Globus pallidus (tissue), 1 donor: ENCODE measurements at places on chromosomes 1 and 21.

GRCh38 chr1:235741294-235741693, 91.7 kb upstream of the GNG4 start:
- DNase-seq, result no peak

DNA sequence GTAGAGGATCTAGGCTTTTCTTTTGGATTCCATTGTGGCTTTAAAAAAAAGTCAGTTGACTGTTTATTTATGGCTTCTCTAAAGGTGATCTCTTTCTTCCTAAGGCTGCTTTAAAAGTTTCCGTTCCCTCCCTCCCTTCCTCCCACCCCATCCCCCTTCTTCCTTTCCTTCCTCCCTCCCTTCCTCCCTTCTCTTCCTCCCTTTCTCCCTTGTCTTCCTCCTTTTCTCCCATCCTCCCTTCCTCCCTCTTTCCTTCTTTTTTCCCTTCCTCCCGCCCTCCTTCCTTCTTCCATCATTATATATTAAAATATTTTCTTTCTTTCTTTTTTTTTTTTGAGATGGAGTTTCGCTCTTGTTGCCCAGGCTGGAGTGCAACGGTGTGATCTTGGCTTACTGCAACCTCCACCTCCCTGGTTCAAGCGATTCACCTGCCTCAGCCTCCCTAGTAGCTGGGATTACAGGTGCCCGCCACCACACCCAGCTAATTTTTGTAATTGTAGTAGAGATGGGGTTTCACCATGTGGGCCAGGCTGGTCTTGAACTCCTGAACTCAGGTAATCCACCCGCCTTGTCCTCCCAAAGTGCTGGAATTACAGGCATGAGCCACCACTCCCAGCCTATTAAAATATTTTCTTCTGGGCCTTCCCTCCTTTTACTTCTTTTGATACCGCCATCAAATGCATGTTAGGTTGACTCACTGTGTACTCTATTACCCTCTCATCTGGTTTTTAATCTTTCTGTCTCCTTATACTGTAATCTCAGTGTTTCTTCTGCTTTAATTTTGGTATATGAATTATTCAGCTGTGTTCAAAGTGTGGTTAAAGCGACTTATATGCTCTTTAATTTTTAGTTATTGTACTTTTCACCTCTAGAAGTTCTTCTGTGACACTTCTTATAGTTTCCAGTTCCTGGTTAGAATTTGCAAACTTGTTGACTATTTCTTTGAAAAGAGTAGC, 59.2 kb upstream of the ATP5PO start:
- no peak for DNase-seq

- no peak for DNase-seq
Observed at GRCh38 chr1:215264649-215265048, 182.1 kb downstream of the KCNK2 start.

DNA sequence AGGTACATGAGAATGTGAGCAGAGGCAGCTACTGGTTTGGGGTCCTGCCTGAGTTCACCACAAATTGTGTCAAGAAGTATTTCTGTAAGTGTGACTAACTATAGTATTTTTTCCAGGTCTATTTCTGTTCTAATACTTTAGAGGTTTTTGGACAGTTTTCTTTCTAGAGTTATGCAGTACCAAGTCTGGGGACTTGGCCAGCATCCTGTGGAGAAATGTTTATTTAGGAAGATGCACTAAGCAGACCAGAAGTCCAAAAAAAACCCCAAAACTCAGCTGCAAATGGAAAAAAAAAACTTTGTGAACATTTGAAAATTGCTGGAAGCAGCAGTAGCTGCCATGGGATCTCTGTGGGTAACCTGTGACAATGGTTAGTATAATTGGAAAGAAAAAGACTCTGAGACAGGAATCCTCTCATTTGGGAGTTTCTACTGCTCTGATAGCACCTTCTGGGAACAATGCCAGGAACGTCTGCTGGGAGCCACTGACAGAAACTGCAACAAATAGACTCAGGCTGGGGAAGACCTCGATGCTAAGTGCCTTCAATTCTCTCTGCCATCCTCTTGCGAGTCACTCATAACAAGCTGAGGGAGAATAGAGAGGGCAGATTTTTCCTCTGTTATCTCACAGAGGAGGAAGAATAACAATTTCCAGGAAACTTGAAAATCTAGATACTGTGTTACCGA, 37.6 kb downstream of the OR10R2 start:
- DNase-seq, result no peak

DNA sequence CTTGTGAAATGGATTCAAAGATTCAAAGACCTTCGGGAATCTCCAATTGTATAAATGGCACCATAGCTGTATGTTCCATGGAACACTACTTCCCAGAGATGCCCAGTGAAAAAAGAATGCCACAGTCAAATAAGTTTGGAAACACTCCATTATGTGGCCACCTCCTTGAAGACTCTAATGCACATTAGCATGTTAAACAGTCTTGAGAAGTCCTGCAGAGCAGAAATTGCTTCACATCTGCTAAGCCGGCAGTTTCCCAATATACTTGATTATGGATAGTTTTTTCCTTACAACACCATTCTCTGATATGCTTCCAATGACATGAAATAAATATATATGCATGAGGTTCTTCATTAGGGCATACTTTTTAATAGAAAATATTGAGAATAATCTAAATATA, 12.7 kb upstream of the SELE start:
- no peak for DNase-seq

- peak; percentile 32 for DNase-seq
Observed at GRCh38 chr1:20555025-20555757, 2.8 kb downstream of the FAM43B start.

DNA sequence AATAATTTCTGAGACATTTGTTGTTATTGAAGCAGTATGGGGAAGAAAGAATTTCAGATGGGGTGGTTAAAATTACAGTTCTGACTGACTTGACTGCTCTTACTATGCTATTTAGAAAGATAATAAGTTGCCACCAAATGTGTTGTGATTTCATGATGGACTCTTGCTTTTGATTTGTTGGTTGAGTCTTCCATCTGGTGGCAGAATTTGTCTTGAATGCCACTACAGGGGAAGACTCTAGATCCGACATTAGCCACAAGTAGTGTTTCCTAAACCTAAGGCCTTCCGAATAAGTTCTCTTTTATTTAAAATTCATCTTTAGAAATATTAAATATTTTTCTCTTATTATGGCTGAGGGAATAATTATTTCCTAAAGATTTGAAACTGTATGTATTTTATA, 190.9 kb upstream of the ADGRL4 start:
- no peak for DNase-seq

- no peak for DNase-seq
Observed at GRCh38 chr1:94039871-94040569, 80.9 kb downstream of the ABCA4 start.

DNA sequence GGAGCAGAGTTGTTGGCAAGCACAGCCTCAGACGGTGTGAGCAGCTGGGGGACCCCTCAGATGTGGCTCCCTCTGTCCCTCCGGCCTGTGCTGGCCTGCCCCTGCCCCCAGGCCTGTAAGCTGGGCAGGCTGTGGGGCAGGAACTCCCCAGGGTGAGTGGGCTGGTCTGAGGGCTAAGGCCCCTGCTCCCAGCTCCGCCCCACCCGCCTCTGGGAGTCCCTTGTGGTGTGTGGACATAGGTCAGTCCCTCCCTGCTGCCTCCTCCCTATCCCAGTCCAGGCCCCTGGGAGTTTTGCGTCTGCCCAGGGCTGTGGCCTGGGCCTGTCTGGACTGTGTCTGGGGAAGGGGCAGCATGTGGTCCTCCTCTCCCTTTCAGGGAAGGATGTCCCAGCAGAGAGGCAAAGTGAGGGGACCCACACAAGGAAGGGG, 3.6 kb upstream of the VWA1 start:
- DNase-seq, result peak; percentile 60

GRCh38 chr1:37509181-37509580, 5.4 kb downstream of the MEAF6 start:
- no peak for DNase-seq

DNA sequence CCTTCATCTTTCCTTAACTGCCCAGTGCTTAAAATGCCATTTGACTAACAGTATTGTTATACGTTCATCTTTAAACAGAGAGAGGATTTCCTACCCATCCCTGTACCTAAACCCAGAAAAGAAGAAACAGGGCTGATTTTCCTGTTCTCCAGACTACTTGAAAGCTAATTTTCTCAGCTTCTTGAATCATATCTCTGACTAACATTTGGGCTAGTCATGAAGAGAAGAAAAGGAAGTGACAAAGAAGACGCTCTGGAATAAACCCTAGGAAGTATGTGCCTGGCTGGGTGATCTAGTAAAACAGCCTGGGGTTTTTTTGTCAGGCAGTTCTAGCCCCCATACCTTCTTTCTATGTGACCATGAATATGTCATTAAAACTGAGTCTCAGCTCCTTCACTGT, 44.8 kb upstream of the SGIP1 start:
- DNase-seq, result no peak

GRCh38 chr1:179142889-179143299, 61.0 kb downstream of the TOR3A start:
- no peak for DNase-seq

- no peak for DNase-seq
Observed at GRCh38 chr1:29083317-29084195, 40.1 kb downstream of the TMEM200B start.

DNA sequence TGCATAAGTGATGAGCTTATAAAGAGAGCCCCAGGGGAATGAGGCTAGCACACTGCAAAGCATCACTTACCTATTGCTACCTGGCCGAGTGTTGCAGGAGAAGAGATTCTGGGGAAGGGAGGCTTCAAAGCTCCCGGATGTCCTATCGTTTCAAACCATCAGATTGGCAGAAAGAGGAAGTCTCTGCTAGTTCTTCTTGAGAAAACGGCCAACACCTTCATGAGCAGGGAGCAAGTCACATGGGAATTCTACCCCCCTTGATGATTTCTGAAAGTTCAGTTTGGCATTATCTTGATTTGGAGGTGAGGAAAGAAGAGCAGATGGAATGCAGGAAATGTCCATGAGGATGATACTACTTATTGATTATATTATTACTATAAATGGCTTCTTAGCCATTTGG, 16.2 kb downstream of the SYF2 start:
- no peak for DNase-seq

DNA sequence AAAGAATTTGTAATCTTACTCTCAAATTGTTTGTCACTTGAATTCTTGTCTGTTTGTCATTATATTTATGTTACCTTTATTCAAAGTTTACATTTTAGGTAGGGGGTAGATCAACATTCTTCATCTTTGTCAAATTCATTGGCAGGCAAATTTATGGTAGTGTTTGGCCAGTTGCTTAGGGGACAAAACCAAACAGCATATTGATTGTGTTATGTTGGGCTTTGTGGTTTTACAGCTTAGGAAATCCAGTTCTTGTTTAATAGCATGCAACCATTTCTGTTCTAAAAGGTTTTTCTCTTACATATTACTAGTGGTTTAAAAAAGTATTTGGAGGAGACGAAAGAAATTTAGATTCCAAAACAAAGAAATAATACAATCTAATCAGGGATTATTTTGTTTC, 91.4 kb downstream of the HMCN1 start:
- no peak for DNase-seq
